ENCODE measurements at places on chromosomes 16 and 17. TPM values are rescaled to one million over a fixed set of nuclear protein-coding genes. Genes with fewer than 3 reads are reported as not detected.

GALK1 gene
- 37.4 TPM for total RNA-seq

SLC16A6 gene
- total RNA-seq = 0.43 TPM

CDK5R1 gene
- 4.2 TPM for total RNA-seq

HOXB1 gene
- total RNA-seq = not detected

TEKT1 gene
- not detected for total RNA-seq

PIRT gene
- total RNA-seq = not detected

CA7 gene
- total RNA-seq = not detected

ITGA2B gene
- total RNA-seq = 1.6 TPM

PRCD gene
- total RNA-seq = not detected

DNAAF1 gene
- 0.19 TPM for total RNA-seq

KCNJ18 gene
- not detected for total RNA-seq

PCGF2 gene
- 64.3 TPM for total RNA-seq

NLRC3 gene
- not detected for total RNA-seq

RPS6KB1 gene
- total RNA-seq = 52.3 TPM

WIPF2 gene
- total RNA-seq = 24.0 TPM

C16orf82 gene
- not detected for total RNA-seq

SPN gene
- total RNA-seq = not detected

DBF4B gene
- total RNA-seq = 30.5 TPM

PTGES3L gene
- total RNA-seq = 0.69 TPM

CSF3 gene
- 0.21 TPM for total RNA-seq

BLTP2 gene
- 66.2 TPM for total RNA-seq

Data from A549 treated with ZK216348 at 1 μM for 4 hours (cell line).